ENCODE measurements at places on chromosomes 11 and 22. TPM values are rescaled to one million over a fixed set of nuclear protein-coding genes. Genes with fewer than 3 reads are reported as not detected.

GRCh38 chr11:114008331-114008730, 33.4 kb downstream of the HTR3A start:
- no peak for DNase-seq

- DNase-seq, result no peak
These were observed 14.3 kb upstream of the BCL9L start for GRCh38 chr11:118939953-118940598.

TSGA10IP gene
- total RNA-seq, result not detected

GRCh38 chr11:123674297-123674696, 19.9 kb upstream of the SCN3B start:
- DNase-seq, result no peak

GRCh38 chr11:86708669-86709068, 36.3 kb upstream of the ME3 start:
- DNase-seq, result no peak

GRCh38 chr11:119694334-119694733, 34.7 kb downstream of the NECTIN1 start:
- DNase-seq, result no peak

MMP7 gene
- not detected for total RNA-seq

DNA sequence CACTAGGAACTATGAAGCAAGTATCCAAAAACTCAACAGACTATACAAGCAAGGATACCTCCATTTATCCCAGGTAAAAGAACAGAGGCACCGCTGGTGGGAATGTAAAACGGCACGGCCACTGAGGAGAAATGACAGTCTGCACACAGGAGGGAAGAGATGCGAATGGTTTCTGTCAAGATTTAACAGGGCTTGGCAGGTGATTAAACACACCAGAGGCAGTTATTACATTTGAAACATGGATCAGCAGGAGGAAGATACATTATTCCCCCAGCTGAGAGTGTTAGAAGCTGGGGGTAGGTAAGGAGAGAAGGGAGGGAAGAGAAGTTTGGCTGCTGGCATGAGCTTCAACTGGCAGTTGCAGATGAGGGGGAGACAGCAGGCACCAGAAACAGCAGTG, 30.2 kb downstream of the ATP6V1E1 start:
- DNase-seq, result no peak

GRCh38 chr11:129190087-129190486, 2.0 kb downstream of the ARHGAP32 start:
- DNase-seq, result no peak

DNA sequence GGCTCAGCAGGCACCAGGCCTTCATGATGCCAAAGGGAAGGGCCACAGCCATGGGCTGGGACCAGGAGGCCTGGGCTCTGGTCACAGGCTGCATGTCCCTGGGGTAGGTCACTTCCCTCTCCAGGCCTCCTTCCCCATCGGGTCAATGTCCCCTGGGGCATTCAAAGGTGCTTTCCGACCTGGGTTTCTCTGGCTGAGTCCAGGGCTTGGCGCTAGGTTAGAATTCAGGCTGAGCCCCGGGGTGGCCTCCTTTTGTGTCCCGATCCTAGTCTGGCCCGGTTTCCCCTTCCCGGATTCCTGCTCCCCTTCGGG, 12.2 kb downstream of the MAFF start:
- DNase-seq, result no peak

RIBC2 gene
- 7.0 TPM for total RNA-seq

DNA sequence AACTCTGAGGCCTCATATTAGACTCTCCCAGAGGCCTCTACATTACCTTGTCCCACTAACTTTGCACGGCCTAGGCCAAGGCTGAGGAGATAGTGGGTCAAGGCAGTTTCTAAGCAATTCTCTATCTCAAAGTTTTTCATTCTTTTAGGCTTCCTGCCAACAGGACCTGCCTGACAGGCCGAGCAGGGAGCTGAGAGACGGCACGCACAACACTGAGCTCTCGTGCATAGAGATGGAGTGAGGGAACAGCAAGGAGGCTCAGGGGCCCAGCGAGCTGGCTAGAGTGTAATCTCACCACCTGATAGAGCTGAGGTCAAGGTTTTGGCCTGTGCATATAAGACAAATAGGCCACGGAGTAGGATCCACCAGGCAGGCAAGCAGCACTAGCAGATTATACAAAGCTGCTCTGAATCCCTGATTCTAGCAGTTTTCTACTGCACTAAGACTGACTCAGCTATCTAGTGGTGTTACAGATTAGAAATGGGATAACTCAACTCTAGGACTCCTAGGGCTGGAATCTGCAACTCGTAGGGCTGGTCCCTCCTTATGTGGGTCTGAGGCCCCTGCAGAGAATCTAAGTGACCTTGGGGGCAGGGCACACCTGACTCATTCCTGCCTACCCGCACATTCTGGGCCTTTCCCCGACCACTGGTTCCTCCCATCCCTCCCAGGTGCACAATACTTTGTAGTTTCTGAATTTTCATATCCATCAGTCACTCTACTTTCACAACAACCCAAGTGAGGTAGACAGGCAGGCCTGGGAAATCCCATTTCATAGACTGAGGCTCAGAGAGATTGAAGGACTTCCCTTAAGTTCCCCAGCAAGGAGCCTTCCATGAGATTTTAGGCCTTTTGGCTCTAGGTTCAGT, 1.7 kb downstream of the CYB5R2 start:
- DNase-seq, result no peak

MRGPRE gene
- total RNA-seq, result not detected

DNA sequence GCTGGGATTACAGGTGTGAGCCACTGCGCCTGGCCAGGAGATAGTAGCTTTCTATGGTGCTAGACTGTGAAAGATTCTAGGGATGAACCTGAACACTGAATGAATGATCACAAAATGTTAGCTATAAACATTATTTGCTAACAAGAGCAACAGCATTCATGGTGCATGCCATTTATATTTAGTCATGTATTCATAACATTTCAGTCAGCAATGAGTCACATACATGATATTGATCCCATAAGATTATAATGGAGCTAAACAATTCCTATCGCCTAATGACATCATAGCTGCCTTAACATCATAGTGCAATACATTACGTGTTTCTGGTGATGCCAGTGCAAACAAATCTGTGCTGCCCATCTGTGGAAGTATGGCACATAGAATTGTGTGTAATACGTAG, 164.1 kb downstream of the ARHGAP42 start:
- no peak for DNase-seq

GRCh38 chr22:16955678-16956210, 52.3 kb downstream of the GAB4 start:
- DNase-seq, result no peak

PTPN5 gene
- 11.3 TPM for total RNA-seq

GRCh38 chr11:35083181-35083430, 55.9 kb upstream of the CD44 start:
- DNase-seq, result no peak

DNA sequence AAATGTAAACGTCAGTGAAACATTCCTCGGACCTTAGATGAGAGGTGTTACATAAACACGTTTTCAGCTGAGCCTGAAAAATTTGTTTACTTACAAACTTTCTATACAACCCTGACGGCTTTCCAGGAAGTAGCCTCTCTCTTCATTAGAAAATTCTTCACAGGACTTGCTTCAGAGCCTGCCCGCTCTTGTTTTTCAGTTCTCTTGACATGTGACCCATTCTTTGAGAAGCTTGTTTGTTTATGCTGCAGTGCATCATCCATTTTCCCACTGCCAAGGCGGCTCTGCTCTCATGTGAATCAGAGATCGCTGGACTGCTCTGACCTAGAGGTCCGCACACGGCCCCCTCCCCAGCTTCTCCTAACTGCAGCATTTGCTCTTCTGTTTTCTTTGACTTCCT, 47.9 kb upstream of the ARHGAP42 start:
- DNase-seq, result no peak

SHISA8 gene
- not detected for total RNA-seq

ZP1 gene
- not detected for total RNA-seq

DNA sequence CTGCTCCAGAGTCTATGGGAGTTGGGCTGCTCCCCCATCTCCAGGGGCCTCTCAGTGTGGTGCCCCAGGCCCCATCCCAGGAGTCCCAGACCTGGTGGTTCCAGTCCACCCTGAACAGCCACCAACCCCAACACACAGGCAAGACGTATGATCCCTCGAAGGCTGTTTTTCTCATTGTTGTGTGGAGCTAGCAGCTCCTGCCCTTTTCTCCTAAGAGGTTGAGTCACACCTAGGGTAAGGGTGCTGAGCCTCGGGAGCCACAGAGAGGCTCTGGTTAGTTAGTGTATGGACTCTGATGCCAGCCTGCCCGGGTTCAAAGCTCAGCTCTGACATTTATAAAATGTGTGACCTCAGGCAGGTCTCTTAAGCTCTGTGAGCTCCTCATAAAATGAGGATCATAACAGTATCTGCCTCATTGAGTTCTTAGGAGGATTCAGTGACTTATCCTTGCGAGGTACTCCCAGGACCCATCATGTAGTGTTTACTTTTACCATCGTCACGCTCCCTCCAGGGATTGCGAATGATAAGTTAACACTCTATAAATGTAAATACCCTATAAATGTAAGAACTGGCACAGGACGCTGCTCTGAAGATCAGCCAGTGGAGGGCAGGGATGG, 47.2 kb downstream of the FBLN1 start:
- DNase-seq, result no peak

ART5 gene
- 3.8 TPM for total RNA-seq

GRCh38 chr22:48945621-48946458, 881.8 kb downstream of the BRD1 start:
- peak; percentile 5 for DNase-seq

CARNS1 gene
- total RNA-seq, result 0.29 TPM

DNA sequence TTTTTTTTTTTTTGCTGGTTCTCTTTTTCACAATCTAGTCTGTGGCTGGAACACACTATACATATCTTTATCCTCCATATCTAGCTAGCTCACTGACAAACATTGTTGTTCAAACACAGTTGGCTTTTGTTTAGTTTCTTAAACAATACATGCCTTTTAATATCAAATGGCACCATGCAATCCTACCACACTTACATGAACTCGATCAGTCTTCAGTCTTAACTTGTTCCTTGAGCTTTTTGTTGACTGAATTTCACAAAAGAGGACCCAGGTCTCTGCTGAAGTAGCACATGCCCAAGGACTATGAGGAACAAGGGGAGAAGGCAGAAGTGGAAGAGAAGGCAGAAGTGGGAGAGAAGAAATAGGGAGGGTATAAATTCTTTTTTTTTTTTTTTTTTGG, 25.5 kb downstream of the TMEM123 start:
- no peak for DNase-seq

DNA sequence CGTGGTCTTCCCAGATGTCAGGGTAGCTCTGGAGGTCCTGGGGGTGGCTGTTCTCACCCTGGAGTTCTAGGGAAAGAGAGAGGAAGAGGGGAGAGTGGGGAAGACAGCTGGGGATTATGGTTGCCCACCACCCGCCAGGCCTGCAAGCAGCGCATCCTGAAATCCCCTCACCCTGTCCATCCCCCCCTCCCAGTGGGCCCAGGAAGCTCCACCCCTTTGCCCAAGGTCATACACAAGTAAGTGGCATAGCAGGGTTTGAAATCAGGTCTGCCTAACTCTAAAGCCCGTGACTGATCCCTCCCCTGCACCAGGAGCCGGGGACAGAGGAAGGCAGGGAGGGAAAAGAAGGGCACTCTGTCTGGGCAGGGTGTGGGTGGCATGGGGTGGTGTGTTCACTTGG, 105.3 kb downstream of the NECTIN1 start:
- no peak for DNase-seq

GRCh38 chr22:48838846-48839730, 988.6 kb downstream of the BRD1 start:
- DNase-seq, result no peak

MYEOV gene
- total RNA-seq, result not detected

DNA sequence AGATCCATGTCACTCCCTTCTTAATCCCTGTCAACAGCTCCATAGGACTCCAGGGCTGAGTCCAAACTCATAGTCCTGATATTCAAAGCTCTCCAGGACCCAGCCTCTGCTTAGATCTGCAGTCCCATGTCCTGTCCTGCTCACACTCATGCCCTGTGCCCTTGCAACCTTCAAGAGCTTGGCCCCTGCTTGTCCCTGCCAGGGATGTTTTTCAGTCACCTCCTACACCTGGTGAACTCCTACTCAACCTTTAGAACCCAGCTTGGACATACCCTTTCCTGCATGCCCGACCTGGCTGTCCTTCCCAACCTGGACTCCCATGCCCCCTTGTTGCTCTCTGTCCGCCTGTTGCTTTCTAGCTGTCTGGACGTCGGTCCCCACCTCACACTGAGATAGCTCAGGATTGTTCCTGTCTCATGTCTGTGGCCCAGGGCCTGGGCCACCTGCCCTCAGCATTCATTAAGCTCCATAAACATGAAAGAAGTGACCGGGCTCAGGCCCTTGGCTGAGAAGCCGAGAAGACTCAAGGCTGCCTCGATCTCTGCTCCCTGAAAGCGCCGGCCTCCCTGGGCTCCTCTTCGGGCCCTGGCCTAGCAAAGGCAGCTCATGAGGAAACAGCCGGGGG, 48.8 kb upstream of the RTL6 start:
- no peak for DNase-seq

- peak; percentile 81 for DNase-seq
These were observed 7.5 kb downstream of the FREY1 start for GRCh38 chr11:45899448-45900174.

DNA sequence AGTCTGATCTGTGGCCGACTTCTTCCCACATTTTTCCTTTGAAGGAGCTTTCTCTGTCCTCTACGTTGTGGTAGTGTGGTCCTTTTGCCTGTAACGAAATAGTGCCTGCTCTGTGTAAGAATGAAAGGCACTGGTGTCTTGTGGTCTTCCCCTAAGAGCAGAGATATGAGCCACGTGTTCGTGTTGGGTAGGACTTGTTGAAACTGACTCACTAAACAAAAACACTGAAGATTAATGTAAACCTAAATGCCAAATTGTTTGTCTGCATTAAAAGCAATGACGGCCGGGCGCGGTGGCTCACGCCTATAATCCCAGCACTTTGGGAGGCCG, 10.1 kb upstream of the RPS3 start:
- no peak for DNase-seq

GRCh38 chr22:23144932-23145877, at the start of gene RAB36:
RAB36 (plus strand) TSS chr22:23145477; CDS start chr22:23146617, 1,140 bp downstream.
- peak; percentile 97 for DNase-seq

TPBGL gene
- not detected for total RNA-seq

- DNase-seq, result no peak
These were observed 63.0 kb downstream of the PTPRJ start for GRCh38 chr11:48043111-48043990.

- no peak for DNase-seq
These were observed 3.0 kb upstream of the SORL1 start for GRCh38 chr11:121449123-121449522.

Data from progenitor cell of endocrine pancreas (in vitro differentiated cells).